Fibroblast of the aortic adventitia (primary cell): ENCODE measurements at places on chromosomes 16 and 17. TPM values are rescaled to one million over a fixed set of nuclear protein-coding genes. Genes with fewer than 3 reads are reported as not detected.

The EFNB3 gene
- total RNA-seq = 0.90 and 3.9 TPM in 2 replicates

The C1QL1 gene
- total RNA-seq = 0.09 TPM in 1 of 2 replicates, not detected in the other

The VAT1L gene
- total RNA-seq = 4.6 and 12.2 TPM in 2 replicates

GRCh38 chr17:50330151-50330775, 15.7 kb upstream of the XYLT2 start:
- no peak for DNase-seq

- no peak for DNase-seq
These were observed 12.3 kb downstream of the GPRC5B start for GRCh38 chr16:19872179-19872863.

DNA sequence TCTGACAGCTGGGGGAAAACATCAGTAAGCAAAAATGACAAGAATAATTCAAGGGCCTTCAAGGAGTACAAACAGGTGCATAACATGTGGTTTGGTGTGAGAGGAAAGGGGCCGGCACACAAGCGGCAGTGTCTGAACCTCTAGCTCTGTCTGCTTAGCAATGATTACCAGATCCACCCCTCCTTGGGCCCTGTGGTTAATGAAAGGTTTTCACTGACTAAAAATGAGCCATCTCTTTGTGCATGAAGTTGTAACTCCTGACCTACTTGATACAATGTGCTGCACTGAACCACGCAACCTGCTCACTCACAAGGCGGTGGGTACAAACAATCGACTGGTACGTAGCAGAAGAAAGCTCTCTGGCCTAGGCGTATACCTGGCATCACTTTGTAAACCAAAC, 15.1 kb downstream of the FAM117A start:
- no peak for DNase-seq

GRCh38 chr17:46818316-46818928, at the start of gene WNT3:
WNT3 (minus strand) TSS chr17:46818692; CDS start chr17:46818597, 95 bp downstream.
- no peak for DNase-seq

DNA sequence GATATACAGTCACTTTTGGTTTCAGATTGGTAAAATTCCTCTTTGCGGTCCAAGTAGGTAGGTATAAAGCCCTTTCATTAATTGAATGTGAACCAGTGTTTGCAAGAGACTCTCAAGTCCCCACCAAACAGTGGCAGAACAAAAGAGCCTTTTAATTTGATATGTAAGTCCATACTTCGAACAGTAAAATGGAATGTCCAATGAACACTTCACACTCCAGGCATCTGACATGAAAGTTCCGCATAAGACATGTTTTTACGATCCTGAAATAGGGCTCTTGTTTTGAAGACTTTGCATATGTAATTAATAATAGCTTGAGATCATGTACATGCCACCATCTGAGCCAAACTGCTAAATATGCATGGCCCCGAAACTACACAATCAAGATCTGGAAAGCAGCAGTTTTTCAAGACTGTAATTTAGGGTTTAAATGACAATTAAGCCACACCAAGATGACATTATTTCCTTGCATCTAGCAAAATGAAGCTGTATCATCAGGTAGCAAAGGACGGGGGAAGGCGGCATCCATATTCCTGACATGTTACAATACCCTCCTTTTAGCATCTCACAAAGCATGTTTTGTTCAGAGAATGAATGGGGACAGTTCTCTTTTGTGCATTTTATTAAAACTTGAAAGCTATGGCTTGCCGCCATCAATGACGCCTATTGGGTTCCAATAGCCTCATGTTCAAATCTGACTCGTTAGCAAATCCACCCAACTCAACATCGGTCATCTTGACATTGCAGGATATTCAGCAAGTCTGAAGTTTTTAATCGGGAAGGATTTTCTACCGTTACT, 39.4 kb downstream of the LITAF start:
- DNase-seq = no peak

- DNase-seq = no peak
These were observed 73.9 kb upstream of the AKTIP start for GRCh38 chr16:53576904-53577303.

- no peak for DNase-seq
These were observed 47.8 kb upstream of the AXIN2 start for GRCh38 chr17:65609286-65609685.

- DNase-seq = no peak
These were observed 4.4 kb downstream of the SNAI3 start for GRCh38 chr16:88681709-88682451.

- no peak for DNase-seq
These were observed 193.5 kb upstream of the ANKFN1 start for GRCh38 chr17:55959756-55960155.

DNA sequence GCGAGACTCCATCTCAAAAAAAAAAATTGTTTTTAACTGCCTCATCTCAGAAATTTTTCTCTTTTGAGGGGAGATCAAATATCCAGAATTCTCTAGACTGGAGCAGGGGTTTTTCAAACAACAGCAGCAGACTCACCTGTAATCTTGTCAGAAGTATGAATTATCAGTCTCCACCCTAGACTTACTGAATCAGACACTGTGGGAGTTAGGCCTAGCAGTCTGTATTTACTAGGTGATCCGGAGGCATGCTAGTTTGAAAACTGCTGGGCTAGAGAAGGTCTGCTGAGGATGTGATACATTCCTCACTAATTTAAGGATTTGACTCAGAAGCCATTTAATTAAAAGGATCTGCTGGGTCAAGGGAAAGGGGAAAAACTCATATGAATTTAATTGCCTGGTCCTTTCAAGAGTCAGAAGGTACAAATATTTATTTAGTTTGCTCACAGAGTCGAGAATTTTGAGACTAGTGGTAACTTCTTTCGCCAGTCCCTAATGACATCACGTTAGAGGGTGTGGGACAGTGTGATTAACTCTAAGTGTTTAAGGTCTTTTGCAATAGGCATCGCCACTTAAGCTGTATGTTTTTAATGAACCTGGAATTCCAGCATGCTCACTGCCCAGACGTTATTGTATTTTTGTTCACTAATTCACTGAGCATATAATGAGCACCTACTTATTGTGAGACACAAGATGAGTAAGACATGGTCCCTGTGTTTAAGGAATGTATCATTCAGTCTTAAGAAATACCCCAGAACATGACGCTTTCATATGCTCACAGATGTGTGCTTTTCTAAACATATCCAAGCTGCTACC, 14.2 kb downstream of the ATP6V0A1 start:
- DNase-seq = peak; percentile 75

DNA sequence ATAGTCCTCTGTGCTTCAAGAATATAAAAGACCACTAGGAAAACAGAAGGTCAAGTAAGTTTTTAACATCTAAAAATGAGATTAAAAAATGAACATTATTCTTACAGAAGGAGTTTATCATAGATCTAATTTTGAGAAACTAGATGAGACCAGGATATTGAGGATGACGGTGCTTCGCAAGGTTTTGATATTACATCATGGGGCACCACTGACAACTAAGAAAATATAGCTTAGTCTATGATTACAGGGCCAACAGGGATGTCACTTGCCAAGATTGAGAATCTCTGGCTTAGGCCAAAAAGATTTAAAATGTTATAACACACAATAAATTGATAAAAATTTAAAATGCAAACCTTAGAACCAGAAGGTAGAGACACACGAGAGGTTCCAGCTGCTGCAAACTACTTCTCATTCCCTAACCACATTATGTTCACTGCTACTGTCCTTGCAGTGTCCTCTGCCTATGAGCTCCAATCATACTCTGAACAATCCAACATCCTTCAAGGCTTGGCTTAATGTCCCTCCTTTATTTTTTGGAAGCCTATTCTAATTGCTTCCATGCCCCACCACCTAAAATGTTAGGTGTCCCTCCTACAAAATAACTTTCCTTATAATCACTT, 33.2 kb downstream of the USP32 start:
- DNase-seq = no peak

GRCh38 chr16:88804552-88805339, 1.2 kb downstream of the CDT1 start:
- DNase-seq = no peak

DNA sequence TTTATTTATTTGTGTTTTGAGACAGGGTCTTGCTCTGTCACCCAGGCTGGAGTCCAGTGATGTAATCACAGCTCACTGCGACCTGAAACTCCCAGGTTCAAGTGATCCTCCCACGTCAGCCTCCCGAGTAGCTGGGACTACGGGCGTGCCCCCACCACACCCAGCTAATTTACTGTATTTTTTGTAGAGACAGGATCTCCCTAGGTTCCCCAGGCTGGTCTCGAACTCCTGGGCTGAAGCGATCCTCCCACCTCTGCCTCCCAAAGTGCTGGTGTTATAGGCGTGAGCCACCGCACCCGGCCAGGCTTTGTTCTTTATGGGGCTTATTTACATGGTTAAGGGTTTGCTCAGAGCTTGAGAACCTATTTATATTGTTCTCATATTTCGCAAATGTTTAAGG, 5.8 kb upstream of the MEIOB start:
- DNase-seq = no peak

- DNase-seq = no peak
These were observed 259.1 kb upstream of the RPL38 start for GRCh38 chr17:73944366-73944765.

- DNase-seq = no peak
These were observed 18.8 kb downstream of the FOXF1 start for GRCh38 chr16:86529160-86529559.
